Stimulated activated CD4-positive, alpha-beta T cell treated with anti-CD3 and anti-CD28 coated beads, Interleukin-4, amount 100 ng/mL, for 1 hour (primary cell): ENCODE measurements at places on chromosomes 2 and 18.

GRCh38 chr2:223954401-223954800 is 2.9 kb upstream of the MRPL44 start:
- DNase-seq = no peak

DNA sequence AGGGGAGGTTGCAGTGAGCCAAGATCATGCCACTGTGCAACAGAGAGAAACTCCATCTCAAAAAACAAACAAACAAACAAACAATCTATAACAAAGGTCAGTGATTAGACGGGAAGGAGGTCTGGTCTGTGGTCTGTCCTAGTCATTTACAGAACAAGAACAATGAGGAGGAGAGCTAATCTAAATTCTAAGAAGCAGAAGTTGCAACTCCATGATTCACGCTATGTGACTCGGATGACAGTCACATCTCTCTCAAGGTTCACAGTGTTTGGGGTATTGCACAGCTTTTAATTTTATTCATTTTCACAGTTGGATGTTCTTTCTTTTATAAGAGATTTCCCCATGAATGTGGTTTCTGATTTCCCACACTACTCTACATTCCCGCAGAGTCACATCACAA is 218.7 kb upstream of the PIEZO2 start:
- no peak for DNase-seq

GRCh38 chr2:42233976-42234441 is 64.9 kb downstream of the EML4 start:
- DNase-seq = no peak

DNA sequence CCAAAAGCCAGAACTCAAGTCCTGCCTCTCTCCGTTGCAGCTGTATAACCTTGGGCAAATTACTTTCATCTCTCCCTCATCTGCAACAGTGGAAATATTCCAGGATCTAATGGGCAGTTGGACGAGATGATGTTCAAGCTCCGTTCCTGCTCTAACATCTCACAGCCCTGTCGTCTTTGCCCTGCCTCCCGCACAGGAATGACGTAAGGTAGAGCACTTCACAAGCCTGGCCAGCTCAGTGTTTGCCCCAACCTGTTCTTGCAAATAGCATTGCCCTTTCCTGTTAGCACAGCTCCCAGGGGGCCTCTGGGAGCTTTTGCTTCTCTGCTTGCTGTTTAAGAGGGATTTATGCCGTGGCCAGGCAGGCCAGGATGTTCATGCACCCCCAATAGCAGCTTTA is 107.9 kb downstream of the KLHL29 start:
- DNase-seq = no peak

DNA sequence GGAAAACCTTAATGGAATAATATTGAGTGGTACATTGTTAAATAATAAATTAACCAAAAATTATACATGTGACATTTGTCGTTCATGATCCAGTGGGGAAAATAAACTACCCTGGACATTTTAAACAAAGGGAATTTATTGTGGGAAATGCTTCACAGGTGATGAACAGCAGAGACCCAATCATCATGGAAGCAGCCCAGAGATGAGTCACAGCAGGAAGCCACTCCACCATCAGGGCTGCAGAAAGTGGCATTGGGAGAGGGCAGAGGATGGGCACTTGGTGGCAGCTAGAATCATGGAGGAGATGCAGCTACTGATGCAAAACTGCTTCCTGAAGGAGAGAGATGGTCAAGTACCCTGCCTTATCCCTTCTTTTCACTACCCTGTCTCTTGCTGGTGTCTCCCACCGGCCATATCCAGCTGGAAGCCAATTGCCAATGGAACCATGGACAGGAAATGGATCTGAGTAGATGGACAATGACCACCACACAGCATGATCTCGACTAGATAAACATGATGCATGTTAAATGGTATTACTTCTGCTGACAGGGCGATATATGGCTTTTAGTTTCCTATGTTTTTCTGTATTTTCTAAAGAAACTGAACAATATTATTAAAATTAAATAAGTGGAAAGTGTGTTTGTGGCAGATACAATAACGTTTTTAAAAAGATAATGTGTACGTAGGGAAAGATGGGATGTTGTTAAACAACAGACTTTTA is 139.8 kb downstream of the RPIA start:
- no peak for DNase-seq

DNA sequence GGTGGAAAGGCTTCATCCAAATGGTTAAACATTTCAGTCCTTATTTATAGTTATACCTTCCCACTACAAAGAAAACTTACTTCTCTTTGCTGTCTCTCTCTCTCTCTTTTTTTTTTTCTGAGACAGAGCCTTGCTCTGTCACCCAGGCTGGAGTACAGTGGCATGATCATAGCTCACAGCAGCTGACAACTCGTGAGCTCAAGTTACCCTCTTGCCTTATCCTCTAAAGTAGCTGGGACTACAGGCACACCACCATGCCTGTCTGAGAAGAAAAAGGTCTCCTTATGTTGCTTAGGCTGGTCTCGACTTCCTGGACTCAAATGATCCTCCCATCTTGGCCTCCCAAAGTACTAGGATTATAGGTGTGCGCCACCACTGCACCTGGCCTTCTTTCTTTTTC is 32.3 kb upstream of the OLA1 start:
- DNase-seq = no peak

DNA sequence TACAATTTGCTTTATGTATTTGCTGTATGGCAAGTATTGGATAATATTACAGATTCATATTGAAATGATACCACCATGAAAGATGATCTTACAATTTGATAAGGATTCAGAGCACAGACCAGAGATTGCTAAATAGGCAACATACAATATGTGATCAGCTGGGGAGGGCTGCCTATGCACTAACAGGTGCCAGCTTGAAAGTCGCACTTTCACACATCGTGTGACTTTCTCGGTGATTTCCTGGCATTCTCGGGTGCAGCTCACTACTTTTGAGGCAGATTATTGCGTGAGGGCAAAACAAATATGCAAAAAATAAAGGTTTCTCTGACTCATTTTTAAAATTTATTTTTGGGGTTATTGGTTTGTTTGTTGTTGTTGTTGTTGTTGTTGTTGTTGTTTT is 36.0 kb downstream of the RBMS1 start:
- no peak for DNase-seq

DNA sequence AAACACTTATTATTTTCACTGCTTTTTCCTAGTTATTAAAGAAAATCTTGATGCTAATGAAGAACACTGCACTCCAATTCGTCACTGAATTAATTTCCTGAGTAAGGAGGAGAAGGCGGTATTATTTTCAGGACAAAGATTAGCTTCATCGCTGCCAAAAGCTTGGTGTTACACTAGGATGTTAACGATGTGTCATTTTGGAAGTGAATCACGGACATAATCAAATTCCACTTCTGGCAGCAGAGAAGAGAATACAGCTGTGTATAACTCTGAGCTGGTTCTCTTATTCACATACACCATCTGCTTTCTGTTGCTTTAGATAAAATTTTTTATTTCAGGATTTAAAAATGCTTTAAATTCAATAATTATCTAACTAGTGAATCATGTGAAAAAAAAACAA is 74.1 kb downstream of the SCG2 start:
- DNase-seq = no peak

DNA sequence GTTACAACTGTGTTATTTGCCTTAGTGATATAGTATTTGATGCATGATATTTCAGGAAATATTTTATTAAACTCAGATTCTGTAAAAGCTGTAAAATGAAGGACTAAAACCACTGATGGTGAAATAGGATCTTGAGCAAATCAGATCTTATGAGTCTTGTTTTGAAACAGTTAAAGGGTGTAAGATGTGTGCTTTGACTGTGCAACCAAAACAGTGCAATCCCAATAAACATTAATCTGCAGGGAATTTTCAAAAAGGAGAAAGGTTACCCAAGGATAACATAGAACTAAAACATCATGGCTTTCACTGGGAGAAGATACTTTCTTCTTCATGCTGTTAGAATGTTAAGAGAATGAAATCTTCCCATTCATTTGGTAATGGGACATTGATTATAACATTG is 378.7 kb downstream of the PARD3B start:
- DNase-seq = no peak

- DNase-seq = no peak
Measured at GRCh38 chr2:33158482-33159003, 211.8 kb downstream of the LTBP1 start.

DNA sequence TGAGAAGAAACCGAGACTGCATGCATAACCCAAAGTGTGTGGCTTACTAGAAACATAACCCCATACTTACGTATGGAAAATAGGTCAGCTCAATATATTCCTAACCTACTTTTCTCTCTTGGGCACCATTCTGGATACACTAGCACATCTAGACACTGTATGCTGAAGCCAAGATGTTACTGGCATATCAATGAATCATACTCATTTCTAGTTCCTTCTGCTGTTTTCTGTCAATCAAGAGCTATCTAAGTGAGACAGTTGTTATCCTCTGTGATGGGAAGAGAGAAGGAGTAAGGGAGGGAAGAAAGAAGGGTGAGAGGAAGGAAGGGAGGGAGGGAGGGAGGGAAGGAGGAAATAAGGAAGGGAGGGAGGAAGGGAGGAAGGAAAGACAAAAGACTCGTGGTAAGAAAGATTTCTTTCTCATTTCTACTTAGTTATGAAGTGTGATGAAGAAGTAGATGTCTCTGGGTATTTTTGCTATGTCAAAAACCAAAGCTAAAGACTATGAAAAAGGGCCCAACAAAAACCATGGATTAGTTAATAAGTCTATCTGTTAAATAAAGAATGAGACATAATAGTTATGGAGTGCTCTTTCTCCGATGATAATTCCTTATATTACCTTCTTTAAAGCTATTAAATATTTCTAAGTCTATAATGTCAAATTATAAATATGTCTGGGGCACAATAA is 248.4 kb downstream of the ZNF521 start:
- DNase-seq = no peak

- no peak for DNase-seq
Measured at GRCh38 chr2:125167152-125167551, 1142.1 kb downstream of the CNTNAP5 start.

GRCh38 chr18:79411614-79412526 is 16.1 kb downstream of the NFATC1 start:
- DNase-seq = no peak

- no peak for DNase-seq
Measured at GRCh38 chr2:211237586-211238275, 681.3 kb downstream of the CPS1 start.

GRCh38 chr2:118012778-118013177 is 1.1 kb downstream of the CCDC93 start:
- DNase-seq = no peak

DNA sequence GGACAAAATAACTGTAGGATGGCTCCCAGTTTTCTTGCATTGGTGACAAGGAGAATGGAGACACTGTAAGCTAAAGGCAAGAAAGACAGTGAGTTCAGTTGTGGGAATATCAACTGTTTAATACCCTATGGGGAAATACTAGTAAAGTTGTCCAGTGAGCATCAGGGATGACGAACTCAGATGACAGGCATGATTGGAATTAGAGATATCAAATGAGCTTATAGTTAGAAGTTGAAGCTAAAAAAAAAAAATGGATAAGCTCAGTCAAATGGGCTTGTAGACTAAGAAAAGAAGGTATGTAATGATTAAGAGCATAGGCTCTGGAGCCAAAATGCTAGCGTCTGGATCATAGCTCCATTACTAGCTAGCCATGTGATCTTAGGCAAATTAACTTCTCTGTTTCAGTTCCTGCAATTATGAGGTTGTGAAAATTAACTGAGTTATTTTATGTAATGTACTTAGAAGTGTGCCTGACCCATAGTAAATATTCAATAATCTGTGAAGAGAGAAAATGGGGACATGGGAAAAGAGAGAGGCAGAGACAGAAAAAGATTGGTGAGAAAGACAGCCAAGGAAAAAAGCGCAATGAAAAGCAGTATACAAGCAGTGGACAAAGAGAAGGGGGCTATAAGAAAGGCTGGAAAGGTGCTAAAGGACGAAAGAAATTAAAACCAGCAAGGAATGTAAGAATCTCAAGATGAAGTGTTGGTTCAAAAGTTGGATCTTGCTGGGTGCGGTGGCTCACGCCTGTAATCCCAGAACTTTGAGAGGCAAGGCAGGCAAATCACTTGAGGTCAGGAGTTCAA is 95.7 kb upstream of the SLC39A10 start:
- no peak for DNase-seq

- DNase-seq = no peak
Measured at GRCh38 chr2:147051248-147051647, 793.6 kb upstream of the ACVR2A start.

DNA sequence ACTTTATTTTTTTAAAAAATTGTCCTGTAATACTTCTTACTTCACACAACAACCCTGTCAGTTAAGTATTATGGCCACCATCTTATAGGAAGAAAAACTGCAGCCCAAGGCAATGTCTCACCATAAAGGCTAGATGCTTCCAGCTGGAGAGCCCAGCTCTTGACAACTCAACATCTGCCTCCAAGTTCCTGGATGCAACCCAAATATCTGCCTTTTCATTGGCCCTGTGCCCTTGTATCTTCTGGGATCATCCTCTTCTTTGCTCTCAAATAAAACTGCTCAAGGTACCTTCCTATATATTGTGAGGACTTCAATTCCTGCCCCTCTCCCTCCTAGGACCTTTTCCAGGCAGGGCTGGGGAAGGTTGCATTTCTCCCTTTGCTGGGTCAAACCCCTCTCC is 69.5 kb downstream of the BIN1 start:
- no peak for DNase-seq

- DNase-seq = no peak
Measured at GRCh38 chr2:48413676-48414075, 116.3 kb upstream of the STON1 start.

- DNase-seq = no peak
Measured at GRCh38 chr2:181122601-181123000, 142.2 kb downstream of the UBE2E3 start.

GRCh38 chr2:50754514-50754913 is 277.4 kb downstream of the NRXN1 start:
- no peak for DNase-seq

DNA sequence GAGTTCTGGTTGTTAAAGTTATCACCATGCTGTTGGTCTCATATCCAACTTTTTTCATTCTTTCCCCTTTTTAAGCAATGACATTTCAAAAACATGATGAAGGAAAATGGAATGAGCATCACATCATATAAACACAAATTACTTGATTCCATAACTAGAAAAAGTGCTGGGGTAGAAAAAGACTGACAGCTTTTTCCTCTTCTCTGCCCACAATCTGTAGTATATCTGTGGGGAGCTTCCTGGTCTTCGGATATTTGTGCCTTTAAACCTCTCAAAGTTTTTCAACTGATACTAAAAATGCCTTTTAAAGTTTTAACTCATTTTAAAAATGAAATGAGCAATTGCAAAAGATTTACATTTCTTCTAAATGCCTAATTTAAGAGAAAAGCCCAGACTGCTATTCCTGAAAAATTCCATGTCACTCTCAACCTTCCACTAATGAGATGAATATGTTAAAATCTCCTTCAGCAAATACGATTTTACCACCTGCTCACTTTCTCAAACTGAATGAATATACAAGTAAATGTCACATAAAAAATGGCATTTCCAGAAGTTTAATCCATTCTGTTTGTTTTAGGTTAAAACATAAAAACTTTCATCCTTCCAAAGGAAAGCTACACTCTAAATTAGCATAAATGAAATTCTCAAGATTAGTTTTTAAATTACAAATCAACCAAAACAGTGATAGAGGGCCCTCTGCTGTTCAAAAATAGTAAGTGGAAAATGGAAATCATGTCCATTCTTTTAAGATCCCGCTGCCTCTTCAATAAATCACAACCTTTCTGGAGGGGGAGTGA is 2.1 kb downstream of the DNAH7 start:
- no peak for DNase-seq

- DNase-seq = no peak
Measured at GRCh38 chr2:232556426-232556825, 5.9 kb downstream of the EIF4E2 start.

- no peak for DNase-seq
Measured at GRCh38 chr2:241187101-241187917, 1.2 kb upstream of the ANO7 start.
